ENCODE measurements at places on chromosomes 5 and 9. TPM values are rescaled to one million over a fixed set of nuclear protein-coding genes. Genes with fewer than 3 reads are reported as not detected.

- H3K27ac ChIP-seq = no peak overlapping the region
- H3K4me3 ChIP-seq = no peak overlapping the region
- no peak for DNase-seq
- H3K27me3 ChIP-seq = no peaks in the 10 kb centered on the region
- no peaks in the 10 kb centered on the region for H3K36me3 ChIP-seq
Observed at GRCh38 chr5:156682971-156683370, 167.1 kb upstream of the PPP1R2B start.

DNA sequence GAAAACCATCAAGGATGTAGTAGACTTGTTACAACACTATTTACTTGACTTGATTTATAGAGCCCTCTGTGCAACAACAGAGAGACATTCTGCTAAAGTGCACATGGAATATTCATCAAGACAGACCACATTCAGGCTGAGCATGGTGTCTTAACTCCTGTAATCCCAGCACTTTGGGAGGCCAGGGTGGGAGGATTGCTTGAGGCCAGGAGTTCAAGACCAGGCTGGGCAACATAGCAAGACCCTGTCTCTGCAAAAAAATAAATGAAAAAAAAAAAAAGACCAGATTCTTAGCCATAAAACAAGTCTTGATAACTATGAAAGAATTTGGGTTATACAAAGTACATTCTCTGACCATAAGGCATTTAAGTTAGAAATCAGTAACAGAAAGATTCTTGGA lies 25.3 kb downstream of the DENND4C start:
- no peak for DNase-seq
- H3K27me3 ChIP-seq = no peaks in the 10 kb centered on the region
- H3K27ac ChIP-seq = no peak overlapping the region
- no peaks in the 10 kb centered on the region for H3K36me3 ChIP-seq

DNA sequence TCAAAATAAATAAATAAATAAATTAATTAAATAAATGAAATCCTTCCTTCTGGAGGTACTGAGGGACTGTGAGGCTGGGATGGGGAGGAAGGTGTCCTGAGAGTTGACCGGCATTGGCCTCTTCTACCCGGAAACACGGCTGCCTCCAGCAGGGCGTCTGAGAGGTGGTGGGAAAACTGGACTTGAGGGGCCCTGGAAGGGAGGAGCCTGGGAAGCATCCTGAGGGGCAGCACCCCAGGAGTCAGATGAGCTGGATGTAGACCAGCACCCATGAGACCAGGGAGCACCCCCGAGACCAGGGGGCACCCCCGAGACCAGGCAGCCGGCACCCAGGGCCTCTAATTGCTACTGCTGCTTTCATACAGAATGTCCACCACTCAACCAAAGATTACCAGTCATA lies 8.8 kb upstream of the NSMF start:
- H3K4me1 ChIP-seq = peaks cover under 1% of the 10 kb centered on the region
- H3K4me3 ChIP-seq = no peak overlapping the region
- no peak overlapping the region for H3K27ac ChIP-seq
- DNase-seq = no peak
- no peaks in the 10 kb centered on the region for H3K27me3 ChIP-seq

The MELK gene
- 0.19 TPM for total RNA-seq

The PCDHB6 gene
- total RNA-seq = not detected

All from CD4-positive, alpha-beta memory T cell (primary cell).